ENCODE measurements at places on chromosomes 7 and 10. TPM values are rescaled to one million over a fixed set of nuclear protein-coding genes. Genes with fewer than 3 reads are reported as not detected.
A peak's percentile ranks its signal among the peaks of the same experiment; 100 is the strongest.

DNA sequence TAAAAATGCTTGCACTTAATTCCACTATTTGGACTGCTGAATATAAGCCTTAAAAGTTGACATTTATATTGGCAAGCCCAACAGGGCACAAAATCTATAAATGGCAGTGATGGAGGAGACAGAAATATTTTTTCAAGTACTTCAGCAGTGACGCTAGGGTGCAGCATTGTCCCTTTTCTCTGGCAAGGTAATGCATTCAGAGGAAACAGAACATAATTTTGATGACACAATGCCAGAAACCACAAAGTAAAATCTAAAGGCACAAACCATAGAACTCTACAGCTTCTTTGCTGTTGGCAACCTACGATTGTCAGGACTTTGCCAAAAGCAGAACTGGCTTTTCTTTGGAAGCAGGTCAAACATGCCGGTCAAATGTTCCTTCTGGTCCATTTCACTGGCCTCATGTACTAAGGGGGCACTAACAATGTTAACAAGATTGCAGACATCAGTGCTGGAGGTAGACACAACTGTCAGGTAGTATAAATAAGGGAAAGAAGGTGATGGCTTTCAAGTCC is 30.9 kb upstream of the FAM133B start:
- H3K27ac ChIP-seq, result no peak overlapping the region
- no peaks in the 10 kb centered on the region for H3K4me1 ChIP-seq
- no peaks in the 10 kb centered on the region for H3K27me3 ChIP-seq
- peak; percentile 71 for DNase-seq
- no peak overlapping the region for H3K4me3 ChIP-seq
- H3K36me3 ChIP-seq, result peaks cover 21% of the 10 kb centered on the region

GRCh38 chr10:132388891-132389432 is 8.0 kb upstream of the PWWP2B start:
- H3K36me3 ChIP-seq, result no peaks in the 10 kb centered on the region
- no peak overlapping the region for H3K4me3 ChIP-seq
- no peaks in the 10 kb centered on the region for H3K4me1 ChIP-seq
- no peak overlapping the region for H3K27ac ChIP-seq

FBXO24 gene
- total RNA-seq, result 1.3 TPM

- H3K27ac ChIP-seq, result no peak overlapping the region
- no peak for DNase-seq
- no peak overlapping the region for H3K4me3 ChIP-seq
Observed at GRCh38 chr7:115217373-115217772, 295.5 kb downstream of the MDFIC start.

ZFAND2A gene
- 14.9 TPM for total RNA-seq

C10orf62 gene
- total RNA-seq, result not detected

DNA sequence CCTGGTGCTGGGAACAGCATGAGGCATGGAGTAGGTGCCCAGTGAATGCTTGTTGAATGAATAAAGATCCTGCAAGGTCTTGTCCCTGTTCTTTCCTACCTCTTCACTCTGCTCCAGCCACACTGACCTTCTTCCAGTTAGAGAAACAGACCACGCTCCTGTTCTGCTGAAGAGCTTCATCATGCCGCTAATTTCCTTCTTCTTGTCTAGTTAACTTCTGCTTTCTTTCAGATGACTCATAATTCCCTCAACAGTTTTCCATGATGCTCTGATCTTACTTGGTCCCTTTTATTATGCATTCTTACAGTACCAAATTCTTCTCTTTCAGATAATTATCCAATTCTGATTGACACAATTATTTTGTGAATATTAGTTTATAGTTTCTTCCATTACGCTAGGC is 59.5 kb upstream of the C1QL3 start:
- no peak overlapping the region for H3K27ac ChIP-seq
- DNase-seq, result no peak
- H3K4me3 ChIP-seq, result no peak overlapping the region
- H3K36me3 ChIP-seq, result no peaks in the 10 kb centered on the region

- DNase-seq, result no peak
- no peaks in the 10 kb centered on the region for H3K27me3 ChIP-seq
- no peak overlapping the region for H3K27ac ChIP-seq
- H3K36me3 ChIP-seq, result no peaks in the 10 kb centered on the region
- H3K4me1 ChIP-seq, result peaks cover 4% of the 10 kb centered on the region
- H3K4me3 ChIP-seq, result no peak overlapping the region
Observed at GRCh38 chr10:32151871-32152270, 95.6 kb upstream of the KIF5B start.

STEAP1 gene
- total RNA-seq, result 3.8 TPM

- no peak overlapping the region for H3K27ac ChIP-seq
- H3K4me3 ChIP-seq, result no peak overlapping the region
- H3K4me1 ChIP-seq, result peaks cover 7% of the 10 kb centered on the region
- DNase-seq, result no peak
- peaks cover 9% of the 10 kb centered on the region for H3K36me3 ChIP-seq
Observed at GRCh38 chr7:33979807-33980355, 74.5 kb downstream of the BMPER start.

GRCh38 chr10:44193166-44193565 is 191.7 kb downstream of the CXCL12 start:
- no peaks in the 10 kb centered on the region for H3K4me1 ChIP-seq
- H3K27ac ChIP-seq, result no peak overlapping the region
- no peak for DNase-seq
- H3K27me3 ChIP-seq, result no peaks in the 10 kb centered on the region
- H3K4me3 ChIP-seq, result no peak overlapping the region

NUDT13 gene
- 2.4 TPM for total RNA-seq

GFRA1 gene
- 1.7 TPM for total RNA-seq

DNA sequence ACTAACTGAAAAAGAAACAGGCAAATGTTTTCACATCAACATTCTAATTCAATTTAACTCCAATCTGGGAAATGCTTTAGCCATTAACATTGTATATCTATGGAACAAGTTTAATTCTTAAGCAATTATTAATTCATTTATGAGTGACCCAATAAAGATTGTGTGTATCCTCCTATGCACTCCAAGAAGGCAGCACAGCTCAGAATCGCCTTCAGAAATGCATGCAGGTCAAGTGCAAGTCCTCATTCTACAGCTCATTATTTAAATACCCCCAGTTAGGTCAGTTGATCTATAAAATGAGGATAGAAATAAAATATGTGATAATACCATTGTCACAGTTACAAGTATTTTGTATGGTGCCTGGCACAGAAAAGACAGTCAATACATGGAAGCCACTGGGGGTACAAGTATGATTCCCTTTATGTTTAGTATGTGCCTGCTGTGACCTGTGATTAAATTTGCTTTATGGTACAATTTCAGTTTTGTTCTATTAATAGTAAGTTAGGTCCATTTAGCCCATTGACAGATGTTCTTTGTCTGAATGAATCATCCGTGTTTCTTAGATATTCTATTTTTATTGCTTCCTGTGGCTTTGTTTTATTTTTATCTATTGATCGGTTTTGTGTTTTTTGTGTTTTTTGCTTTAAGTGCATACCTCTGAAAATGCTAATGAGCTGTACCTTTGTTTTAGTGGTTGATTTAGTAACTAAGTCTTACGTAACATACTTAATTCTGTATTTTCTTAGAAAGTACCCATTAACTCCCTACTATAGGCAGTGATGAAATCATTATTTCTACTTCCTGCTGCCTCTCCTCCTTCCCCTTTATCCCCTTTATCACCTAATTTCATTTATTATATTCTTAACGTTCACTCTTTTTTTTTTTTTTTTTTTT is 42.8 kb downstream of the CPXM2 start:
- H3K36me3 ChIP-seq, result no peaks in the 10 kb centered on the region
- H3K27ac ChIP-seq, result no peak overlapping the region
- no peak overlapping the region for H3K4me3 ChIP-seq
- no peaks in the 10 kb centered on the region for H3K4me1 ChIP-seq

DNA sequence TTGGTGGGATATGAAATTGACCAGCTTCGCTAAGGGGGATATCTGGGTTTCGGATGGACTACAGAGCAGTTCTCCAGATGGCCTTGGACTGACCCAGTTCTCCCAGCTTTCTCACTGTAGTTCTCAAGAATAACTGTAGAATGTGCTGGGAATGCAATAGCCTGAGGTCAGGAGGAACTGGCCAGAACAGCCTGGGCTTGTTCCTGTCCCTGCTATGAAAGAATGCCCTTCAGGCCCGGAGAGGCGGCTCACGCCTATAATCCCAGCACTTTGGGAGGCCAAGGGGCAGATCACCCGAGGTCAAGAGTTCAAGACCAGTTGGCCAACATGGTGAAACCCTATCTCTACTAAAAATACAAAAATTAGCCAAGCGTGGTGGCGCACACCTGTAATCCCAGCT is 12.3 kb upstream of the TSPAN14 start:
- peaks cover 6% of the 10 kb centered on the region for H3K4me1 ChIP-seq
- no peaks in the 10 kb centered on the region for H3K36me3 ChIP-seq
- H3K27ac ChIP-seq, result no peak overlapping the region

- H3K4me1 ChIP-seq, result peaks cover 7% of the 10 kb centered on the region
- DNase-seq, result no peak
- H3K27ac ChIP-seq, result no peak overlapping the region
- H3K36me3 ChIP-seq, result no peaks in the 10 kb centered on the region
- no peak overlapping the region for H3K4me3 ChIP-seq
Observed at GRCh38 chr7:128710481-128710880, 28.7 kb upstream of the CALU start.

DNA sequence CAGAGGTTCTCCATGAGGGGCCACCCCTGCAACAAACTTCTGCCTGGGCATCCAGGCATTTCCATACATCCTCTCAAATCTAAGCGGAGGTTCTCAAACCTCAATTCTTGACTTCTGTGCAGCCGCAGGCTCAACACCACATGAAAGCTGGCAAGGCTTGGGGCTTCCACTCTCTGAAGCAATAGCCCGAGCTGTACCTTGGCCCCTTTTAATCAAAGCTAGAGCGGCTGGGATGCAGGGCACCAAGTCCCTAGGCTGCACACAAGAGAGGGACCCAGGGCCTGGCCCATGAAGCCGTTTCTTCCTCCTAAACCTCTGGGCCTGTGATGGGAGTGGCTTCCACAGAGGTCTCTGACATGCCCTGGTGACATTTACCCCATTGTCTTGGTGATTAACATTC is 43.8 kb downstream of the CDHR3 start:
- H3K36me3 ChIP-seq, result no peaks in the 10 kb centered on the region
- H3K27ac ChIP-seq, result no peak overlapping the region
- no peak for DNase-seq

GRCh38 chr10:49759787-49760551 is 2.2 kb downstream of the OGDHL start:
- no peaks in the 10 kb centered on the region for H3K36me3 ChIP-seq
- H3K27me3 ChIP-seq, result no peaks in the 10 kb centered on the region
- H3K4me1 ChIP-seq, result peaks cover 6% of the 10 kb centered on the region
- no peak overlapping the region for H3K27ac ChIP-seq

OAT gene
- total RNA-seq, result 62.6 TPM

DNA sequence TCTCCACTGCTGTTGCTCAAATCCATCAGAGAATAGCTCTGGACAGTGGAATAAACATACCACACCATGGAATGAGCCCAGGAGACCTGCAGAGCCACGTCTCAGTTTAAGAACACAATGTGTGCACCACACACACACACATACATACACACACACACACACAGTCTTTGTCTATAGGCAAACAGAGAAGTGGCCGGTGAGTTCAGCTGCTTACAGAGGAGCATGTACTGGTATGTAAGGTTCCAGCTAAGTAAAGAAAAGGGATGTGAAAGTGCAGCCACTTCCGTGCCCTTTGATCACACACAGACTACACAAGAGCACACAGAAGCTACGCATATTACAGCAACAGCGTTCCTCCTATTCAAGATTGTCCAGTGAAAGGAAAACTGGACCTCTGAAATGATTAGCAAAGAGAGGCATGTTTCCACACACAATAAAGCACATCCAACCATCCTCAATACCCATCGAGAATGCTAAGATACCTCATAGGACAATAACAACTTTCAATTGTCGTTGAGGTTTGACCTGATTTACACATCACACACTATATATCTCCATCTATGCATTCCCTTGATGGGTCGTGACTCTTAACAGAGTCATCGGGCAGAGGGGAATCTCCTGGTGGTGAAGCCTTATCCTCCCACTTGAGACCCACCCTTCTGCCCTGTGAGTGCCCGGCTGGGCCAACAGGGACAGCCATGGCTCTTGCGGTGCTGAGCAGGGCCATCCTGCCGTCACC is 23.6 kb downstream of the SLC35B4 start:
- H3K27me3 ChIP-seq, result no peaks in the 10 kb centered on the region
- DNase-seq, result no peak
- no peak overlapping the region for H3K4me3 ChIP-seq
- H3K4me1 ChIP-seq, result no peaks in the 10 kb centered on the region
- no peak overlapping the region for H3K27ac ChIP-seq
- peaks cover 33% of the 10 kb centered on the region for H3K36me3 ChIP-seq

GRCh38 chr10:74704629-74705357 is 121.6 kb upstream of the KAT6B start:
- H3K36me3 ChIP-seq, result no peaks in the 10 kb centered on the region
- no peak overlapping the region for H3K27ac ChIP-seq
- H3K27me3 ChIP-seq, result no peaks in the 10 kb centered on the region
- H3K4me3 ChIP-seq, result no peak overlapping the region
- H3K4me1 ChIP-seq, result no peaks in the 10 kb centered on the region

- H3K36me3 ChIP-seq, result no peaks in the 10 kb centered on the region
- DNase-seq, result no peak
- no peak overlapping the region for H3K27ac ChIP-seq
Observed at GRCh38 chr7:119335405-119335804, 937.6 kb upstream of the KCND2 start.

DNA sequence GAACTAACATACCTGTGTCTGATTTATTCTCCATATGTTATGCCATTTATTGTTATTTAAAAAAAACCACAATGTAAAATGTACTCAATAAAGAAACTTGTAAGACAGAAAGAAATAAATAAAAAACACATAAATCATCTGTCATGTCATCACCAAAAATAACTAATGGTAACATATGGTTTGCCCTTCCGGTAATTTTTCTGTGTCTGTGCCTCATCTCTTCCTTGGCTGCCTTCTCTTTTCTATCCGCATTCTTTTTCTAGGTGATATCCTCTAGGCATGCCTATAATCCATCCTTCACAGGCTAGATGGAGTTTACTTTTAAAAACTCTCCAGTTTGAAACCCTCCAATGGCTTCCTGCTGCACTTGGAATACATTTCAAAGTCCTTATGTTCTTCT is 304.0 kb upstream of the ETV1 start:
- no peaks in the 10 kb centered on the region for H3K4me1 ChIP-seq
- no peak for DNase-seq
- H3K4me3 ChIP-seq, result no peak overlapping the region

PPP1R3C gene
- total RNA-seq, result 0.51 TPM

- H3K27ac ChIP-seq, result no peak overlapping the region
- no peak for DNase-seq
- H3K36me3 ChIP-seq, result peaks cover 9% of the 10 kb centered on the region
- H3K4me1 ChIP-seq, result peaks cover under 1% of the 10 kb centered on the region
- H3K4me3 ChIP-seq, result no peak overlapping the region
Observed at GRCh38 chr7:83413831-83414230, 235.1 kb downstream of the SEMA3E start.
